ENCODE measurements at places on chromosomes 7 and 10. TPM values are rescaled to one million over a fixed set of nuclear protein-coding genes. Genes with fewer than 3 reads are reported as not detected.

SPDYE9 gene
- not detected for total RNA-seq

- DNase-seq = no peak
These were observed 95.7 kb downstream of the CDK6 start for GRCh38 chr7:92740700-92741126.

DNA sequence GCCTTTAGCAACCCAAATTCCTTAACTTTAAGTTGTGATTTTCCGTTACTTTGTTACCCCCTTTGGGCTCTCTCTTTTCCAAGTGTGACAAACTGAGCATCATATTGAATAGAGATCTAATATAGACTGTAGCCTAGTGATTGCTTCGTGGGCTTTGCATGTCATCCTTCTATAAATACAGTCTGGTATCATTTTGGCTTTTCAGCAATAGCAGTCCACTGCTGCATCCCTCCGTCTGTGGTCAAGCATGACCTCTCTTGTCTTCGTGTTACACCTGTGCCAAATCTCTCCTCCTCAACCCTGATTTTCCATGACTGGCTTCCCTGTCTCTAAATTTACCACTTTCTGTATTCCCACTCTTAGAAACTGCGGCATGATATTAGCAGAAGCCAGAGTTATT, 53.8 kb upstream of the AGK start:
- DNase-seq = no peak

DNA sequence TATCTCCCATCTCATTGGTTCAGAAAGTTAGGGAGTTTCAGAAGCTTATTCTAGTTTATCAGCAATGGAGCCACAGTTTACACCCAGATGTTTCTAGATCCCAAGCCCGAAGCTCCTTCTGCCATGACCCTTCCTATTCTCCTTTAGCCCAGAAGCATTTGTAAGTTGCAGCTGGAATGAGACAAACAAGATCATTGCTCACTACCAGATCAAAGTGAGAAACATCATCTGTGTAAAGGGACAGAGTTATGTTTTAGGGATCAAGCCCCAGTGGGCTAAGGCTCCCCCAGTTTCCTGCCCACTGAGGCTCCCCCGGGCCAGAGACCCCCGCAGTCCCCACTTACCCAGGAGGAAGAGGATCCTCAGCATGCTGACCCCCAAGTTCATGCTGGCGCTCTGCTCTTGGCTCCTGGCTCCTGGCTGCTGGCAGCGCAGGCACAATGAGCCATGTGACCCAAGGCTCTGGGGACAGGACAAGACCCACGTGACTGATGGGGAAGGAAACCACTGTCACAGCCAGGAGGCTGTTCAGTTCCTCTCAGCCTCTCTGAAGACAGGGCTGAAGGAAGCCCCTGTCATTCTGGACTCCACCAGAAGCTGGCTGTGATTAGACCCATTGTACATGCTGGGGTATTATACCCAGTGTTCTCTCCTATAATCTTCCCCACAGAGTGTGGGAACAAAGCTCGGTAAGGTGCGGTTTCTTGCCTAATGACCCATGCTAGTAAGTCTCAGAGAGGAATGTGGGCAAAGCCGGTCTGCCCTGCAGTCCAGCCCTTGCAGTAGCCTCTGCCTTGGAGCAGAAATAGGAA, at the start of gene TMEM273:
Gene TMEM273, minus strand, starts transcription at position 442 of the 812 bp plus-strand sequence. Its CDS starts 55 bp downstream, at position 387.
- DNase-seq = no peak

DNA sequence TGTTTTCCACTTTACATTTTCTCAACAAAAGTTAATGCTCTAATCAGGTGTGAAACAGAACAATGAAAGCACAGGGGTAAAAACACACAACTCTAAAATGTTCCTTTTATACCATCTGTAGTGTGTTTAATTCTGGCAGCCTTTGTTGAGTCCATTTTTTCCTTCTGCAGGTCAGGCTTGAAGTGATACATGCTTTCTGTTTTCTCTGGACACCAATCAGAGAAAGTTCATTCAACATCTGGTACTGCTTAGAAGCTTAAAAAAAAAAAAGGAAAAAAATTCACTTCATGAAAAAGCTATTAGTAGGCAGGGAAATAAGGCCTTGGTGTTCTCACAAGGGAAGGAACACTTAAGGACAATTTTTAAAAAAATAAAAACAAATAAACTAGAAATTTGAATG, 231.3 kb upstream of the RHOBTB1 start:
- no peak for DNase-seq
